ENCODE measurements at places on chromosomes 7 and 10.

DNA sequence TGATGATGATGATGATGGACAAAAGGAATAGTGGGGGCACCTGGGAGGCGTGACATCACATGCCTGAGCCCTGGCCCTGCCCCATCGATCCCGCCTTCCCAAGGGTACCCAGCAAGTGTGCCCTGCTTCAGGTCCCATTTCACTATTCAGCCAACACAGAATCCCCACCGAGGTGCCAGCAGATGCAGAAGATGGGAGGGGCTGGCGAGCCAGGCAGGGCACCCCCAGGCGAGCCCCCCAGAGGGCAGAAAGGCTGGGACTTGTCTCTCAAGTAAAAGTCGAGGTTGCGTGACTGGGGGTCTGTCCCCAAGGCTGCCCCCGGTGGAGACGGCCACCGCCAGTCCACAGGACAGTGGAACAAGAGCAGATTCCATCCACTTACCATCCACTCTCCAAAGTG, 57.5 kb downstream of the INSIG1 start:
- no peak for DNase-seq

GRCh38 chr10:48469516-48470020, 135.3 kb downstream of the ARHGAP22 start:
- no peak for DNase-seq

DNA sequence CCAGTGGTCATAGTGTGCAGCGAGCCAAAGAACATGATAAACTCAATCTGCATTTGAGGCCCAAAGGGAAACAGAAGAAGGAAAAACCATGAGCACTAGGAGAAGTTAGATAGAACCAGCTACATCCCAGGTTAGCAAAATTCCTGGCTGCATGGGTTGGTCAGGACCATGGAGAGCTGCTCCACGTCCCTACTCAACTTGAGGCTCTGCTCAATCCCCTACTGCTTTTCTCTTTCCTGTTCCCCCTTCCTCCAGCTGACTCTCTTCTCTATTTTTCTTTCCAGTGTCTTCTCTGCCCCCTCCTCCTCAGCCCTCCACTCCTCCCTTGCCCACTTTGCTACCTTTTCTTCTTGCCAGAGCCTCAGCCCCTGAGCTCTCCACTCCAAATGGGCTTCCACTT, 21.9 kb upstream of the VSIR start:
- peak; percentile 21 for DNase-seq

GRCh38 chr7:102050864-102051460, 233.5 kb downstream of the CUX1 start:
- DNase-seq = no peak

DNA sequence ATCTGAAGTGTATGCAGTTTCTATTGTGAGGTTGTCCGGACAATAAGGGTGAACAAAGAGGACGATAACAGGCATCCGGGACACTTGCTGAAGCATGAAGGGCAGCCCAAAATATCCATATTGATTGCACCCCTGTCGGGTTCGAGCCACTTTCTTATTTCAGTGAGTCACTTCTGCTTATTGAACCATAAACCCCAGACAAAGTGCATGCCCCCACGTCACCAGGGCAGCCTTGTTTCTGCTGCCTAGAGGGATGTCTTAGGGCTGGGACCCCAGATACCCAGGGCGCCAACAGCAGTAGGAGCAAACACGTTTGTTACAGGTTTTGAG, 175.3 kb upstream of the LYZL1 start:
- no peak for DNase-seq

- no peak for DNase-seq
These were observed 421.1 kb downstream of the DNAJB6 start for GRCh38 chr7:157757776-157758467.

- DNase-seq = no peak
These were observed 60.0 kb downstream of the MCMBP start for GRCh38 chr10:119812684-119813083.

Measured in MM.1S (cell line).